ENCODE measurements at places on chromosomes 1 and 21. TPM values are rescaled to one million over a fixed set of nuclear protein-coding genes. Genes with fewer than 3 reads are reported as not detected.

DNA sequence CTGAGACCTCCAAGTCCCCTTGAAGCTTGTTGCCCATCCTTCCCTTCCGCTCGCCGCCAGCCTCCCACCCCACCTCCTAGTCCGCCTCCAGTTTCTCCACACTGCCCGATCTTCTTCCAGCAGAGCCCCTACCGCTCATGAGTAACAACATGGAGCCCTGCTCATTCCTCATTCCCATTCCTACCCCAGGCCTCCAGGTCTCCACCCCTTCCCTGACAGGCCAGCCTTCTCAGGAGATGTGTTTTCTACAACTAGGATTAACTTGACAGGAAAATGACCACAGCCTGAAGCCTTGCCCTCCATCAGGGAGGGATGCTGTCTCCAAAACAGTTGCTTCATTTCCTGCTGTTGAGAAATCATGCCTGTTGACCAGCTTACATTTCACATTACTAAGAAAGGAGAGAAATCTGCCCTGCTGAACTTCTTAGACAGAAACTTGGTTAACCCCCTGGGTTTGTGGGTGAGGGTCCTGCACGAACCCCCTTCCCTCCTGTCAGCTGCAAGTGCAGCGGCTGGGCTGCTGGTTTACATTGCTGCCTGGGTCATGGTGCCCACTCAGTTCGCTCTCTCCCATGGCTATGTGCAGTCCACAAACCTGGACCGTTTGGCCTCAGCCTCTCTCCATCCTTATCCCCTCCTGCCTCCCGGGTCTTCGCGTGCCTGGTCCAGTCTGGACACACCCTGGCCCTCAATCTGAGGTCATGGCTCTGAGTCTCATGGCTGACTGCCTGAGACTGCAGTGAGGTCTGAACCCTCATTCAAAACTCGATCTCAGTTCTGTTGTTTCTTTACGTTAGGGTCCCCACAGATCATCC, 16.1 kb upstream of the CHI3L1 start:
- no peak for DNase-seq

DNA sequence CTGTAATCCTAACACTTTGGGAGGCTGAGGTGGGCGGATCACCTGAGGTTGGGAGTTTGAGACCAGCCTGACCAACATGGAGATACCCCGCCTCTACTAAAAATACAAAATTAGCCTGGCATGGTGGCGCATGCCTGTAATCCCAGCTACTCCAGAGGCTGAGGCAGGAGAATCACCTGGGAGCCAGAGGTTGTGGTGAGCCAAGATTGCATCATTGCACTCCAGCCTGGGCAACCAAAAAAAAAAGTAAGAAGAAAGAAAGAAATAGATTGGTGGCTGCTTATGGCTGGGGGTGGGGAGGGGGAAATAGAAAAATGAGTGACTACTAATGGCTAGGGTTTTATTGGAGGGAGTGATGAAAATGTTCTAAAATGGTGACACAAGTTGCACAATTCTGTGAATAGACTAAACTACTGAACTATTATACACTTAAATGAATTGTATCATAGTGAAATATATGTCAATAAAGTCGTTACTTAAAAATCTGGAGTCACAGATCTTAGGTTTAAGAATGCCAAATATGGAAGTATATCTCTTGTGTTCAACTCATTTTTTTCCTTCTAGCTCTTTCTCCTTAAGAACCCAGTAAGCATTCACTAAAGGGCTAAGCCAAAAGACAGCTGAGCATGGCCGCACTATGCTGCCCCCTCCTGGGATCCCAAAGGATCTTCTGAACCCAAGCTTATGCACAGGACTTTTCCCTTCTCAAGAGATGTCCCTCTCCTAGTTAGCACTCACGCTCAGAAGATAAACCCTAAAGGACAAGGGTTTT, 3.2 kb upstream of the NPL start:
- DNase-seq, result no peak

DNA sequence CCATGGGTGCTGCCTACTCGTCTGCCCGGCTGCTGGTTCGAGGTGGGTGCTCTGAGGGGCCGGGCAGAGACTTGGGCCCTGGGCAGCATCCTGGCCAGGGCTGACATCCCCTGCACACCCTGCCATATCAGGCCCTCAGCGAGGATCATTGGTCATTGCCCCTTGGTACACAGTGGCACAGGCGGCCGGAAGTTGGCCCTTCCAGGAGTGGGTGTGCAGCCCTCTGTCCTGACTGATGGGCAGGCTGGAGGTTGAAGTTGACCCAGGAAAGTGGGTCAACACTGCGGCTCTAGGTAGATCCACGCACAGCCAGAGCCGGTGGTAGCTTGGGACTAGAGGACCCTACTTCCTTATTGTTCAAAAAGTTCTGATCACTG, 72.9 kb downstream of the TRIM11 start:
- DNase-seq, result no peak

GRCh38 chr1:155184835-155185782, 11.5 kb downstream of the TRIM46 start:
- peak; percentile 72 for DNase-seq

USP21 gene
- 28.6 TPM for total RNA-seq

Measured in GM12878 (cell line).